ENCODE measurements at places on chromosomes 2 and 18.
A peak's percentile ranks its signal among the peaks of the same experiment; 100 is the strongest.

DNA sequence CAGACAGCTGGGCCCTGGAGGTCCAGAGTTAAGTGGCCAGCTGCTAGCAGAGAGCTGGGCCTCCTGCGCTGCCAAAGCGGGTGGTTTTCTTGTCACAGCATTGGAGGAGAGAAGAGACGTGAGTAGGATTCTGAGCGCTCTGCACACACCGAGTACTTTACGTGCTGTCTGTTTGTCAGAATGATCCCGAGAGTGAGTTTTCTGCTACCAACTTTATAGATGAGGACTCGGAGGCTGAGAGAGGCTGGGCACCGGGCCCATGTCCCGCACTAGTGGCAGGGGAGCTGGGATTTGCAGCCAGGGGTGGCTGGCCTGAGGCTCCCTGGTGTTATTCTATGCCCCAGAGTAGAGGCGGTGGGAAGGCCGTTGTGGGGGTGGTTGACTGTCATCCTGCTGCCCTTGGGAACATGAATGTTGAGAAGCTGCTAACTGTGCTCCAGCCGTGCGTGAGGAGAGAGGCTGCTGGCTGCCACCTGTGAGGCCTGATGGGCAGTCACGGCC lies 36.3 kb upstream of the MBP start:
- DNase-seq: no peak

DNA sequence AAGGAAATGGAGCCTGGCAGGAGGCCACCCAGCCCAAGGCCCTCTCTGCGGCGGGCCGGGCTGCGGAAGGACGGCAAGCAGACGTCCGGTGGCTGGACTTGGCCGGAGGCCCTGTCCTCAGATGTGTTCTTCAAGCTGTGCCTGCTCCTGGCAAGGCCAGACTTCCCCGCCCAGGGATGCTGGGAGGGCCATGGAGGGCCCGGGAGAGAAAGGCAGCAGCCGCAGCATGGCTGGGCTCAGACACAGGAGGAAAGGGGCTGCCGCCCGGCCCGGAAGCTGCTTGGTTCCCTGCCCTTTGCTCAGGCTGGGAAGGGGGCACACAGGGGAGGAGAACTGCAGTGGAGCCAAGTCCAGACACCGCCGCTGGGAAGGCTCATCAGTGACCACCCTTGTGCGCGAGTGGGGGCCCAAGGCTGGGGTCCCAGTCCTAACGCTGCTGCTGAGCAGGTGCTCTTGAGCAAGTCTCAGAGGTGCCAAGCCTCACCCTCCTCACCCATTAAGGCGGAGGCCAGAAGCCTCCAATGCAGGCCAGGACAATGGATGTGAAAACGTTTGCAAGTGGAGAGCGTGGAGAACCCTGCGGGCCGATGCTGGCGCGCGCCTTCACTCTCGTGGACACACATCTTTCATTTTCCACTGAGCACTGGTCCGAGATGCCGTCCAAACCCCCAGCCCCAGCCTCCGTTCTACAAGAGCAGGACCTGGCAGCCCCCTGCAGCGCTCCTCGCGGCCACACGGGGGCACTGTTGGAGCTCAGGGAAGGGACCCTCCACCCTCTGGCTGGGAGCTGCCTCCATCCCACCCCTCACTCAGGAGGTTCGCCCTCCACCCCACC lies 7.9 kb downstream of the CROCC2 start:
- peak; percentile 76 for DNase-seq

GRCh38 chr2:20960003-20960402 lies 83.9 kb downstream of the APOB start:
- DNase-seq: no peak

GRCh38 chr2:217118559-217119284 lies 258.9 kb upstream of the TNP1 start:
- no peak for DNase-seq

DNA sequence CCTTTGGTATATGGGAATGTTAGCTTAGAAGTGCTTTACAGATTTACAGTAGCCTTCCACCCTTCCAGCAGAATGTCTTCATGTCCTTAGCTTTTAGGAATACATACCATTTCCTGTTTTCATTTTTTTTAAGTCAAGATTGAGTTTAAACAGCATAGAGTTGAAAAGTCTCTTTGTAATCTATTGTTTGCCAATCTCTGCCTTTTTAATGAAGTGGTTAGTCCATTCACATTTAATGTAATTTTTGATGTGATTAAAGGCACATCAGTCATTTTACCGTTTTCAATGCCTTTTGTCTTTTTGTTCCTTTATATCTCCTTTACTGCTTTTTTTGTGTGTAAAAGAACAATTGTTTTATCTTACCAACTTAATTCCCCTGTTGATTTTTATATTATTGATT lies 233.4 kb upstream of the SMIM21 start:
- no peak for DNase-seq

GRCh38 chr18:5746844-5747243 lies 148.5 kb downstream of the TMEM200C start:
- DNase-seq: no peak

GRCh38 chr18:6730416-6731221 lies 1.1 kb downstream of the ARHGAP28 start:
- DNase-seq: no peak

DNA sequence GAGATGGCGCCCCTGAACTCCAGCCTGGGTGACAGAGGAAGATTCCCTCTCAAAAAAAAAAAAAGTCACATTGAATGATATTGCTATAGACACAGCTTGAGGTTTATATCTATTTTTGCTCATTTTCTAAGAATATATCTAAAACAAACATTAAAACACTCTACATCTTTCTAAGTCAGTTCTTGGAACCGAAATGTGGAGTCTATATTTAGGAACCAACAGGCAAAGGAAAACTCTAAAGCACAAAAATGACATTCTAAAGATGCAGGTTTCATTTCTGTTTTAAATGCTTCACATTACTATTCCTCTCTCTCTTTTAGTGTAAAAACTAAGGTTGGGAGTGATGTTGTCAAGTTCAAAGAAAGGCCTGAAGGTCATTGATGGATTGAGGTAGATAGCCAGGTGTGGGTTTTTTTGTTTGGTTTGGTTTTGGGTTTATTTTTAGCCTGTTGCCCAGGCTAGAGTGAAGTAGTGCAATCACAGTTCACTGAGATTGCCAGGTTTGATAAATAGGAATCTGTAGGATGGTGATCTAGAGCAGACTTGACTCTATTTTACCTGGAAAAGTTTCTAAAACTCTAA lies 194.0 kb upstream of the RBBP8 start:
- no peak for DNase-seq

GRCh38 chr2:41924024-41924423 lies 123.8 kb upstream of the PKDCC start:
- DNase-seq: no peak

DNA sequence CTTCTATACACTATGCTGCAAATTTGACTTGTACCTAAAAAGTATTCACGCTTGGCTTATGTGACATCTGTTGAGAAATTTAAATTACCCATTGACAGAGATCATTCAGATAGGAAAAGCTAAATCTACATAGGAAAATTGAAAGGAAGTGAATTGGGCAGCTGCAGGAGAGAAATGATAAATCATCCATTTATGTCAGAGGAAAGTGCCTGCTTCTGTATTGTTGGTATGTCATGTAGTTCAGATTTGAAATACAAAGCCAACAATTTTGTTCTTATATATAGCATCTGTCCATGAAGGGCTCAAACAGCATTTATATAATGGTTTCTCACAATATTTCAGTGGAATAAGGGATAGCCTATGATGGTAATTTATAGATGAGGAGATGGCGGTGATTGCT lies 17.6 kb downstream of the LINC00305 start:
- no peak for DNase-seq

DNA sequence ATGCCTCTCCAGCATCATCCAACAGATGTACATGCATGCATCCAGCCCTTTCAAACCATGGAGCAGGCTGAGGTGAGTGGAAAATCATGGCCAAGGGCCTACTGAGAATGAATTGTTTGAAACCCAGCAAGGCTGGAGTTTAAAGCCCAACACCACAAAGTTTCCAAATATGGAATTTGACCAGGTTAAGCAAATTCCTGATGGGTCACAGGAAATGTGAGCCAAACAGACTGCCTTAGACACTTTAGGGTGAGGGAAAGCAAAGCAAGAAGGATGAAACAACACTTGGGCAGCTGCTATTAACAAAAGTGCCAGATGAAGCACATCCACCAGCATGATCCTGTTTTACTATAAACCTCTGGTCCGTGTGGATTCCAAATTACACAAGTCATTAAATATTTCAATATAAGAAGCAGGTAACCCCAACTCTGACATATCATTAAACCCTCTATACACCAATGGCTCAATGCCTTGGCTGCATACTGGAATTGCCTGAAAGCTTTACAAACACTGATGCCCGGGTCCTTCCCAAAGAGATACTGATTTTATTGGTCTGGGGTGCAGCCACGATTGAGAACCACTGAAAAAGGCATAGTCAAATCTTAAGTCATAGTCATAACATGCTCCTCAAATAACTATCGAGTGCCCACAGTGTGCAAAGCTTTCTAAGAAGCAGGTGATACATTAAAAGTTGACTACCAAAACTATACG lies 9.1 kb downstream of the KLF7 start:
- no peak for DNase-seq

DNA sequence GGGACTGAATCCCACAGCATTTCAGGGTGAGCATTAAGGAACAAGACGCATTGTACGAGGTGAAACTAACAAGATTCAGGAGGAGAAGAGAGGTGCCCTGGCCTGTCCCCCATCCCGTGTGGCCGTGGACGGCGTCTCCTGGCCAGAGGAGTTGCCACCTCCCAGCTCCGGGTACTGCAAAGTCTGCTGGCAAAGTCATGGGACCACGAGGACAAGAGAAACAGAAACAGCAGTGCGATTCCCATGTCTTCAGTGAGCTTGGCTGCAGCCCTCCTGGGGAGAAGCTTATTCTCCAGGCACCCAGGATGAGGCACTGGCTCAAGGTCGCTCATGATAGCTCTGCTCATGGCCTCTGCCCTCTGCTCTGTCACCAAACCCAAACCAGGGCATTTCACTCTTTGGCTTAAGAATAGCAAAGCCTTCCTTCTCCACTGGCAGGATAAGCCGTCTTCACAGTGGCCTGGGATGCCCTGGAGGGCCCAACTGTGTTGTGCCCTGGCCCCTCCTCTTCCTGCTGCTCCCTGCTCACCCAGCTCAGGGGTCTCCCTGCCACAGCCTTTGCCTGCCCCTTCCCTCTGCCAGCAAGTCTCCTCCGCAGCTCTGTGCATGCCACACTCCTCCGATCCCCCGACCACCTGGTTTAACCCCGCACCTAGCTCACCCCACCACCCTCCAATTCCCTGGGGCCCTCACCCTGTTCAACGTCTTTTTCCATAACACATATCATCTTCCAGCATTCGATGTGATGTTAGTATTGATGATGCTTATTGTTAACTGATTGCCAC lies 144.8 kb downstream of the PXDN start:
- no peak for DNase-seq

DNA sequence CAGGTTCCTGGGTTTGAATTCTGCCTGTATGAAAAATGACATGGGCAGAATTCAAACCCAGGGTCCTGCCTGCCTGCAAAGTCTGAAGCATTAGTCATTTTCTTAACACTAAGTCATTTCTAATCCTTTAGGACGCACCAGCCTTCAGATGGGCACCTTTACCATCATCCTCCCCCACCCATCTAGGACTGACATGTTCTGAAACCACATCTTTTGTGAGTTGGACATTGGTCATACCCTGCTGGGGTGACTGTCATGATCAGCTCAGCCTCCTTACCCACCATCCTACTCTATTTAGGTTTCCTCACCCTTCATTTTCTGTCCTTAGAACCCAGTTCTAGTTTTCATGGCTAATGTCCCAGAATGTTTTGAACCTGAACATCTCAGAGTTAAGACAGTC lies 104.9 kb downstream of the TRIB2 start:
- DNase-seq: no peak

DNA sequence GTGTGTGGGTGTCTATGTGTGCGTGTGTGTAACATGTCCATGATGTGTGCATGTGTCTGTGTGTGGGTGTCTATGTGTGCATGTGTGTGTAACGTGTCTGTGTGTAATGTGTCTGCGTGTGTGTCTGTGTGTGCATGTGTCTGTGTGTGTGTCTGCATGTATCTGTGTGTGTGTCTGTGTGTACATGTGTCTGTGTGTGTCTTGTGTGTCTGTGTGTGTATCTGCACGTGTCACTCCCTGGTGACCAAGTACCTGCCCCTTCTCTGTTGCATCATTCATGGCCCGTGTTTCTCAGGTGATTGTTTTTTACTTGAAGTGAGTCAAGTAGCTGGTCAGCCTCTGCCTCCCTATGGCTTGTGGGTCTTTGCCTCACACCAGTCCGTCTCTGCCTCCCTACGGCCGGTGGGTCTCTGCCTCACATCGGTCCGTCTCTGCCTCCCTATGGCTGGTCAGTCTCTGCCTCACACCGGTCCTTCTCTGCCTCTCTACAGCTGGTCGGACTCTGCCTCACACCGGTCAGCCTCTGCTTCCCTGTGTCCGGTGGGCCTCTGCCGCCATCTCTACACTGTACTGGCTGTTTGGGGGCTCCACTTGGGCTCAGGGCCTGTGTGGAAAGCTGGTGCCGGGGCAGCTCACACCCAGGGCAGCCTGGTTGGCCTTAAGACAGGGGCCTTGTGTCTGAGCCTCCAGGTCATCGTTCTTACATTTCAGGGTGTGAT lies 31.6 kb downstream of the KCNG2 start:
- DNase-seq: peak; percentile 13

DNA sequence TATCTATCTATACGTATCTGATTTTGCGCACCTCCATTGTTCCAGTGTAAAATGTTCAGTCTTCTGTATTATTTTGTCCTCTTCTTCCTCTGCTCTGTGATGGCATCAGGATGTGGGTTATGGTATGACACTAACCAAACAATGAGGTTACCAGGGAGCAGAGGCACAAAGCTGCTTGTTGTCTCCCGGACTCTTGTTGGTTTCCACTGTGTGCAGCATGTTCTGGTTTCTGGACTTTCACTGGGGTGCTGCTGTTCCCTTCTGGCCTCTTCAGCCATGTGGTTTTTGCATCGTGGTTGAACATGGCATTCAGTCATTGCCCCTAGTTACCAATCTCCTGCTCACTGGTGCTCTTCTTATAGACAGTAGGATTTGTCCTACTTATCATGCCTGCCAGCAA lies 665.9 kb downstream of the CBLN2 start:
- no peak for DNase-seq

- DNase-seq: no peak
These were observed 12.7 kb downstream of the PCARE start for GRCh38 chr2:29061616-29062015.

DNA sequence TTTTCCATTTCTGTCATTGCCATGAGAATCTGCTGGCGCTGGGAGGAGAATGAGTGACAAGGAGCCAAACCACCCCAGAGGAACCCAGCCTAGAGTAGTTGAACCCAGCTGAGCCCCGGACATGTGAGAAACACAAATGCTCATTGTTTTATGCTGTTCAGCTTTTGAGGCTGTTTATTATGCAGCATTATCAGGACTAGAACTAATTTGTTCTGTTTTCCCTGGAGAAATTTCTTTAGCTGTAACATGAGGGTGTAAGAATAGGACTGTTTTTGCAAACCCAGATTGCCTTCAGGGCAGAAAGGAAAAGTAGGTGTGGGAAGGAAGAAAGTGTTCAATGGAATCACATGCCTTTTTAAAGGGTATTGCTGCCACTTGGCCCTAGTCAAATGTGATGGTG lies 28.5 kb upstream of the DOCK10 start:
- DNase-seq: no peak
